ENCODE measurements at places on chromosomes 4 and X. TPM values are rescaled to one million over a fixed set of nuclear protein-coding genes. Genes with fewer than 3 reads are reported as not detected.

GRCh38 chr4:57214654-57215411 is 104.6 kb upstream of the IGFBP7 start:
- no peak for DNase-seq

DNA sequence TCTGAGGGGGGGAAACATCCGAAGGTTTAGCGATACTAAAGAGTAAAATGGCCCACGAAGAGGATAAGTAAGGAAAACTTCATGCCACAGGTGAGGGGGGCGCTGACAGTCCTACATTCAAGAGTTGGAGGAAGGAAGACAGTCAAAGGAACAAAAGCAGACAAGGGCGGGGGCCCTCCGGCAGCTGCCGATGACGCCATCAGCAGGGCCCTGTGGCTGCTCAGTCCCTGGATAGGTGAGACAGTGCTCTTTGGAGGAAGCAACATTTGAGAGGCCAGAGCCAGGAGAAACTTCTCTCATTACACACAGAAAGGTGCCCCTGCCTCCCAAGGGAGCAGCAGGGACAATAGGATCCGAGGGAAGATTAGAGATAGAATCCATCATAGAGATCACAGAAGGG is 41.5 kb downstream of the RAB40AL start:
- no peak for DNase-seq

GRCh38 chr4:138978028-138978585 is 37.5 kb upstream of the NOCT start:
- no peak for DNase-seq

GRCh38 chr4:113588895-113589668 is 172.5 kb downstream of the CAMK2D start:
- DNase-seq = no peak

- DNase-seq = no peak
Measured at GRCh38 chr4:150181536-150181935, 103.3 kb downstream of the DCLK2 start.

DNA sequence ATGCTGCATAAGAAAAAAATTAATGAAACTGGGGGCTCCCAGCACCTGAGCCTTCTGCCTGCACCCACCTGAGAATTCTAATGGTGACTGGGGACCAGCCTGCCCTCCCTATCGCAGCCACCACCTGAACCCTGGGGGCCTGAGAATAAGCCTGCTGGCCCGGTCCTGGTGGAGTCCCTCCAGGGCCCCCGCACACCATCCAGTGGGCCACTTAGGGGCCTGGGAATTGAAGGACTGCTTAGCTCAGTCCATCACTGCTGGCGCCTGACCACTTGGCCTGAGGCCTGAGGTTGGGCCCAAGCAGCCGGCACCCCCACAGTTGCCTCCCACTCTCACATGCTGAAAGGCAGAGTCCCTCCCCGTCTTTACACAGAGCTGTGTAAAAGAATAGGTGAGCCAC is 230.8 kb downstream of the ENOX2 start:
- DNase-seq = no peak

DNA sequence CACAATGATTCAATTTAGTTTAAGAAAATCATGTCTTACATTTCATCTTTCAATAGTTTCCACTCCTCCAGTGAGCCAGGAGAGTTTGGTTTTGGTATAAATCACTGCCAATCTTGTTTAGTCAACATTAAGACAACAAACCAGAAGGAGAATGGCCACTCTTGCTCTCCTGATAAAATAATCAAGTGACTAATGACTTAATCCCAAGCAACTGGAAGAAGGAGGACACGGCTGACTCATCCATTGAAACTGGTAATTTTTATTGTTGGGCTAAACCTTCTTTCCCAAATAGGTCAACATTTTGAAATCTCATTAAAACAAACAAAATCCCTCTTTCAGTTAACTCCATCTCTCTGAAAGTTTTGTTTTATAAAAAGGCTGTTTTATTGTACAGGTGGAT is 230.2 kb downstream of the CLCN4 start:
- no peak for DNase-seq

GRCh38 chr4:93152491-93152890 is 676.1 kb upstream of the ATOH1 start:
- DNase-seq = no peak

DNA sequence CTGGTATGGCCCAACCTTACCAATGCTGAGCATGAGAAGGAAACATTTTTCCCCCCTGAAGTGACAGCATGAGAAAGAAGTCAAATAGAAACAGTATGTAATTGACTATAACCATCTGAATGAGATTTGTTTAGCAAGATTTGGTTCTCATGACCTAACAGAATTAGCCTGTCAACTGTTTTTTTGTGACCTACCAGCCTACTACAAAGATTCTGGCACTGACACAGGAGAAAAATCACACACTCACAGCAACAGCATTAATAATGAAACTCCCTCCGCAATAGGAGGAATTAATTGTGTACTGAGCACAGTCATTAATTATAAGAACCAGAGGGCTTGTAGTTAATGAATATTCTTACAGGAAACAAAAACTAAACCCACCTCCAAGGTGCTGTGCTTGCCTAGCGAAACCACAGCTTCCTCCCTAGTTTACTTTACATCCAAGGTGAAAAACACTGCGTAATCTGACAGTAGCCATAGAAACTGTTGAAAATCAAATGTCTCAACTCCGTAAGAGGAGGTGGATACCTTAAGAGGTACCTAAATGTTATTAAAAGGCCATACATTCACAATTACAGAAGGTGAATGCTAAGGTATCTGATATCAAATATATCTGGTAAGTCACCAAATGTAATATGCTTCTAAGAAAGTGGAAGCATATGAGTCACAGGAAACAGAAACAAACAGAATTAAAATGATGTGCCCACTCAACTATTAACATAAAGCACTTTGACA is 34.9 kb downstream of the MMRN1 start:
- DNase-seq = no peak

GRCh38 chrX:12790885-12791256 is 341 bp upstream of the PRPS2 start:
- no peak for DNase-seq

DNA sequence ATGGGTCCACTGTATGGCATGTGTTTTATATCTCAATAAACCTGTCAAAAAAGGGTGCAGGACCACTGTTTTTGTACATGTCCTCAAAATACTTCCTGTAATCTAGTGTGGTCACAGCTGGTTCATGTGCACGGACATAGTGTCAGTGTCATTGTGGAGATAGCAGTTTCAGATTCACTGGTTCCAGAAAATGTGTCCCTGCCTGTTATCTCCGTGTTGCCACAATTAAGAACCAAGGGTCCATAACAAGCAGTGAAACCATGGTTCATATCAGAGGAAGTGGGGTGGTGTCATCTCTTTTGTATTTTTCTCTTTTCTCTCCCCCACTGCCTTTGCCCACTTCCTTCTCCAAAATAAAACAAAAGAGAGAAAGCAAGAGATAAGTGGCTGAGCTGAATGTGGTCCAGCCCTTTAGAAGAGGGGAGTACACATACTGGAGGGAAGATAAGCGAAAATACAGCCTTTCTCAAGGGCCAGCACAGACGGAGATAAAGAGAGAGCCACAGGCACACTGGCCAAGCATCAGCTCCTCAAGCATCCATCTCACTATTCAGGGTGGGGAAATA is 51.2 kb downstream of the TBL1X start:
- no peak for DNase-seq

DNA sequence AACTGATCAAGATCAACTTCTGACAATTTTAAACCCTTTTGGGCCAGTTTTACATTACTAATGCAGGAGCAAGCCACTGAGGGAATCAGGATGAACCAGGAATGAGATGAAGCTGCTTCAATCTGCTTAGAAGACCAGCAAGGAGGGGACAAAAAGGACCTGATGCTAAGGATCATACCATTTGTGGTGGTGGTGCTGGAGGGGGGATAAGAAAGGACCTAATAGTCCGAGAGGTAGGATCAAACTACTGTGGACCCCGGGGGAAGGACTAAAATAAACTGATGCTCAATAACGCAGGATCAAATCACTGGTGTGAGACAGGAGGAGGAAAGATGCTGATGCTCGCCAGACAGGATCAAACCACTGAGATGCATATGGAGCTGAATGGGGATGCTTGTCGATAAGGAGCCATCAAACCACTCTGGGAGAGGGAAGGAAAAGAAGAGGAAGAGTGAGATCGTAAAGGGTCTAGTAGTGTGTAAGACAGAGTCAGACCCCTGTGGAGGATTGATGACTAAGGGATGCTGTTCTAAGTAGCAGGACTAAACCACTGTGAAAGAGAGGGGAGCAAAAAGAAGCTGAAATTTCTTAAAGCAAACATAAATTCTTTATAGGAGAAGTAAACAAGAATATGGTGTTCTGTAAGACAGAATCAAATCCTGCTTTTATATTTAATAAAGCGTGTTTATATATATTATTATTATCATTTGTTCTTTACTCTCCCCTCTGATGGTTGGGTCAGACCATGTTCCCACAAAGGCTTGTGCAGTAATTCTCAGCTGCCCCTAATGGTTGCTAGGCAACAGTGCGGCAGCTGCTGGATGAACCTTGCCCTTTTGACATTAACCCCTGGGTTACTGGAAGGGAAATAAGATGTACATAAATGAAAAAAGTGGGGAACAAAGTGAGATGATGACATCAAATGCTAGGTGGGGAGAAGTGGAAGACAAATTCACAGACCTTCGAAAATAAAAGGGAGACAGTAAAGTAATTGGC is 432.5 kb upstream of the FGF16 start:
- no peak for DNase-seq

DNA sequence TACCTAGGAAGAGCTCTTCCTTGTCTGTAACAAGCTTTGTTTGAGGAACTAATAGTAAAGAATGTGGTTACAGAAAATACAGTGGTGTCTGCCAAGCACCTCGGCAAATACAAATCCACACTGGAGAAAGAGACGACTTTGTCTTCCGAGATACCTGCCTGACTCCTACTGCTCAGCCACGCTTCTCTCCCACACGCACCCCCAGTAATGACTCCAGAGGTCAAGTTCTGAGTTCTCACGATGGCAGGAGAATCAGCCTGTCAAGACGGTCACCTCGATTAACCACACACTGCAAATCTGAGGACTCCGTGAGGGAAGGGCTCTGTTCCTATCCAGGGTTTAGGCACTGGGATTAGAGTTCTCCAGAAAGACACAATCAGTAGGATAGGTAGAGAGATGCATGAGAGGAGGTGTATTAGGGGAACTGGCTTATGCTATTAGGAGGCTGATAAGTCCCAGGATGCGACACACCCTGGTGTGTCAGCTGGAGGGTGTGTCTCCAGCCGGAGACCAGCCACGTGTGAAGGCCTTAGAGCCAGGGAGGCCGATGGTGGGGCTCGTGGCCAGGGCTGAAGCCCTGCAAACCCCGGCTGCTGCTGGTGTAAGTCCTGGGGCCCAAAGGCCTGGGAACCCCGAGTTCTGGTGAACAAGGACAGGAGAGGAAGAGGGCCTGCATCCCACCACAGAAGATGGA is 8.4 kb upstream of the TRIML2 start:
- no peak for DNase-seq

GRCh38 chr4:139978692-139979091 is 175.3 kb downstream of the MAML3 start:
- DNase-seq = no peak

DNA sequence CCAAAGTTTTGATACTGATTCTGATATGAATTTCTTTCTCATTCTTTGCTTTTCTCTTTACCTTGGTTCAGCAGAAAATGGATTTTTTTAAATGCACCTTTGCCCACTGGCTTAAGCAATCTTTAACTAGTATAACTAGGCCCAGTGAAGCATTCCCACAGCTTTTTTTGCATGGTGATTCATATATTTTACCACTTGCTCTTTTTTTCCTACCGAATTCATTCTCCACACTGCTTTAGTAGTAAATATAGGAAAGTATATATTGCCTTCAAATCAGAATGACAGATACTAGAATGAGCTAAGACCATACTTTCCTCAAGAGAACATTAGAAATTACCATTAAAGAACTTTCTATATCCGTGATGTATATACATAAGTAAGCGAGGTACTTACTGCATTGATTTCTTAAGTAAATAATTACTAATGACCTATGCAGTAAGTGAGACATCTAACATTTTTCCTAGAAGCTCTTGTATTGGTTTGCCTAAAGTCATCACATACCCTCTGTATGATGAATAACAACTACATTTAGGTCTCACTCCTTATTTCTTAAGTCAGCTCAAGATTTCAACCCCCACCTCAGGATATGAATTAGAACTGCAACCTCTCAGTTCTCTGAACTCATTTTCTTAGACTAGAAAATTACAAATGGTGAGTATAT is 44.2 kb downstream of the SLC4A4 start:
- DNase-seq = no peak

GRCh38 chr4:10643600-10644425 is 40.8 kb downstream of the CLNK start:
- DNase-seq = no peak

CSAG2 gene
- not detected for total RNA-seq

LARP7 gene
- total RNA-seq = 51.6 TPM

PRKX gene
- 28.9 TPM for total RNA-seq

AVPR2 gene
- 5.6 TPM for total RNA-seq

ZXDA gene
- total RNA-seq = 8.8 TPM
